Ascending aorta (tissue), 2 donors: ENCODE measurements at places on chromosomes 2 and 18.

DNA sequence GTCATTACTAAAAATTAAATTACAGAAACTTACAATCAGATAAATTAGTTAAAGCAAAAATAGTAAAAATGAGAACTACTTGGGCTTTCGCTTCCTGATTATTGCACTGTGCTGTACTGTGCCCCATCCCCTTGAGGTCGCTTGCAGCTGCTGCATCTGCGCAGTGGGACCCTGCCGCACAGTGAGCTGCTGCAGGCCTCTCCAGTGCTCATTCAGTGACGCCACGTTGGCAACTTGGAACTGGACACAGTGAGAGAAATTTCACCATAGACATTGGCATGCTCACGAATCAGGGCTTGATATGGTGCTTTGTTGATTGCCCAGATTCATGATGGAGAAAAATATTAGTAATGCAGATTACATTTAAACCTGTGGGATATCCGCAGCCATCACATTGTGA, 290.8 kb upstream of the MYT1L start:
- H3K27me3 ChIP-seq, result no peaks in the 10 kb centered on the region
- DNase-seq, result no peak
- H3K27ac ChIP-seq, result no peak overlapping the region
- no peaks in the 10 kb centered on the region for H3K36me3 ChIP-seq
- no peak overlapping the region for H3K4me3 ChIP-seq

- H3K27me3 ChIP-seq, result no peaks in the 10 kb centered on the region
- no peaks in the 10 kb centered on the region for H3K36me3 ChIP-seq
- no peak overlapping the region for H3K4me3 ChIP-seq
- H3K4me1 ChIP-seq, result no peaks in the 10 kb centered on the region
These were observed 78.1 kb downstream of the AAK1 start for GRCh38 chr2:69565431-69565839.

GRCh38 chr2:1898461-1899395, 154.4 kb upstream of the PXDN start:
- H3K36me3 ChIP-seq, result no peaks in the 10 kb centered on the region
- H3K4me1 ChIP-seq, result no peaks in the 10 kb centered on the region
- no peak overlapping the region for H3K27ac ChIP-seq
- no peak for DNase-seq

DNA sequence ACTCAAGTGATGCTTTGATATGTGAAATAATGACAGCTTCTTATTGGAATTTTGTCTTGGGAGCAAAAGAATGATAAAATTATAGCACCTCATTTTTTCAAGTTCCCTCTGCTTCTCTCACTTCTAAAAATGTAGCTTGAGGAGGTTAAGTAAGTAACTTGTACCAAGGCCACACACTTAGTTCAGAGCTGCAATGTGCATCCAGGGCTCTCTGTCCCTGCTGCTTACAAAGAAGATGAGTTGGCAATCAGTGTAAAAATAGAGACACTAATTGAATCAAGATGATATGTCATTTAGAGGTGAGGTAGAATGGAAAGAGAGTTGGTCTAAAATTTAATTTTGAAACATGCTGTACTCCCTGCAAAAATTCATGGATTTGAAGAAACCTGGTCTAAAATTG, 312.0 kb upstream of the TNP1 start:
- no peak overlapping the region for H3K4me3 ChIP-seq
- no peaks in the 10 kb centered on the region for H3K4me1 ChIP-seq
- H3K27ac ChIP-seq, result no peak overlapping the region

GRCh38 chr2:11539317-11540147, 5.7 kb downstream of the GREB1 start:
- H3K4me3 ChIP-seq, result no peak overlapping the region
- H3K27ac ChIP-seq, result no peak overlapping the region
- H3K27me3 ChIP-seq, result no peaks in the 10 kb centered on the region
- no peaks in the 10 kb centered on the region for H3K36me3 ChIP-seq
- DNase-seq, result no peak
- no peaks in the 10 kb centered on the region for H3K4me1 ChIP-seq

GRCh38 chr18:62807396-62807795, 92.1 kb downstream of the PHLPP1 start:
- H3K4me3 ChIP-seq, result no peak overlapping the region
- no peaks in the 10 kb centered on the region for H3K27me3 ChIP-seq
- H3K36me3 ChIP-seq, result no peaks in the 10 kb centered on the region
- DNase-seq, result no peak
- no peak overlapping the region for H3K27ac ChIP-seq

DNA sequence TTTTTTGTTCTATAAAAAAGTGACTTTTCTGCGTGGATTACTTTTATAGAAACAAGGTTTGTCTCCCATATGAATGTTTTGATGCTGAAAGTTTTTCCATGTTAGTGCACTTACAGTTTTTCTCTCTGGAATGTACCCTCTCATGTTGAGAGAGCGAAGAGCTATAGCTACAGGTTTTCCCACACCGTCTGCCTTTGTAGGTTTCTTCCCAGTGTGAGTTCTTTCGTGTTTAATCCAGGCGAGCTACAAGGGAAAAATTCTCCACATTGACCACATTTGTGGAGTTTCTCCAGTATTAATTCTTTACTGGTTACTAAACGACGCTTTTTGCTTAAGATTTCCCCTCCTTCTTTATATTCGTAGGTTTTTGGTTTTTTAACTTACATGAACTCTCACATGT, 85.1 kb downstream of the ACSL3 start:
- H3K27me3 ChIP-seq, result no peaks in the 10 kb centered on the region
- no peaks in the 10 kb centered on the region for H3K4me1 ChIP-seq
- peaks cover 10% of the 10 kb centered on the region for H3K36me3 ChIP-seq
- H3K27ac ChIP-seq, result no peak overlapping the region

GRCh38 chr18:44047585-44047984, 633.1 kb upstream of the SETBP1 start:
- H3K27ac ChIP-seq, result no peak overlapping the region
- H3K27me3 ChIP-seq, result no peaks in the 10 kb centered on the region
- no peaks in the 10 kb centered on the region for H3K4me1 ChIP-seq
- no peak overlapping the region for H3K4me3 ChIP-seq

GRCh38 chr2:2591542-2591940, 260.5 kb upstream of the MYT1L start:
- H3K27ac ChIP-seq, result no peak overlapping the region
- H3K36me3 ChIP-seq, result no peaks in the 10 kb centered on the region
- DNase-seq, result no peak

GRCh38 chr2:118851650-118852049, 4.2 kb upstream of the EN1 start:
- no peak overlapping the region for H3K27ac ChIP-seq
- peaks cover 3% of the 10 kb centered on the region for H3K4me1 ChIP-seq
- H3K27me3 ChIP-seq, result peaks cover 26% of the 10 kb centered on the region
- no peak for DNase-seq

DNA sequence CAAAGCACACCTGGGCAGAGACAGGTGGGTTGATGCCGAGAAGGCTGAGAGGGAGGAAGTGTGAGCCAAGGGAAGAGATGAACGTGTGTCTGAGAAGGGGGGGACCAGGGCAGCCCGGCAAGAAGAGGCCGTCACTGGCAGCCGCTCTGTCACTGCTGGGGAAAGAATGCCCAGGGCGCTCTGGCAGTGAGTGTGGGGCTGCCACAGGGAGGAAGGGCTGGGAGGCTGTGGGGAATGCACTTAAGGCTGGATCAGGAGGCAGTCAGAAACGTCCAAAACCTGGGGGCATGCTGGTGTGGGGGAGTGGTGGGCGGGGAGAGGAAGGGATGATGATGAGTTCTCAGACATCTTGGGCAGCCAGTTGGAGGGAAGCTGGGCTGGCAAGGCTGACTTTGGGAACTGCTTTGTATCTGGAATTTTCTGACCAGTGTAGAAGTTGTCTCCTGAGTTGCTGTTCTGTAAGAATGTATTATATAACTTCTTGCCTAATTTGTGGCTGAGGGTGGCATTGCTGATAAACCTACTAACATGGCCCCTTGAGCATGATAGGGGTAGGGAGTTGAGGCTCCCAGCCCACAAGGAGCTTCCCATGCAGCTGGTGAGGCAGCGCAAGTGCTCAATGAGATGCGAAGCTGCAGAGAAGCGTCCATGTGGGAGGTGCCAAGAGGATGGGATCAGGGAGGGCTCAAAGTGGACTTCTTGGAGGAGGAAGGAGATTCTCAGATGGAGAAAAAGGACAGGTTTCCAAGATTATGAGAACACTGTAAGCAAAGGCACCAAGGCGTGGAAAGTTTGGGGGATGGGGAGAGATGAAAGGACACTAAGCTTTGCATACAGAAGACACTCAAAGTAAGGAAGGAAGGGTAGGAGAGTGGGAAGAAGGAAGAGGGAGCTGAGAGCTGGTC, 185.1 kb upstream of the HAAO start:
- no peak overlapping the region for H3K4me3 ChIP-seq
- DNase-seq, result peak; percentile 42
- no peaks in the 10 kb centered on the region for H3K27me3 ChIP-seq
- H3K36me3 ChIP-seq, result no peaks in the 10 kb centered on the region
- no peak overlapping the region for H3K27ac ChIP-seq
- peaks cover 7% of the 10 kb centered on the region for H3K4me1 ChIP-seq
